ENCODE measurements at places on chromosomes 5 and 9.

DNA sequence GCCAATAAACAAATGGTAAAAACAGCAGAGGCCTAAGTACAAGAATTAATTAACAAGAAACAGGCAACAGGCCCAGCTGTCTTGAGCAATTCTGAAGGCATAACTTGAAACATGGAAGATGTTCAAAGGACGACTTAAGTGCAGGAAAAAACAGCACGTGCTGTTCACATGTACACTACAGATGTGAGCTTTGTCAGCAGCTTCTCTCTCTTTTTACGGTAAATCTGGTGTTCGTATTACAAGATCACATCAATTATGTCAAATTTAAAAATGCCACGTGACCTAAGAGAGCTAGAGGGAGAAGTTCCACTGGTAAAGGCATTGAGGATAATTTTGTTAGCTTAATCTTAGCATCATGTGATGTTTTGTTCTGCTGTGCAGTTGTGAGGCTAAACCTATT is 281.1 kb downstream of the PSAT1 start:
- DNase-seq = no peak

DNA sequence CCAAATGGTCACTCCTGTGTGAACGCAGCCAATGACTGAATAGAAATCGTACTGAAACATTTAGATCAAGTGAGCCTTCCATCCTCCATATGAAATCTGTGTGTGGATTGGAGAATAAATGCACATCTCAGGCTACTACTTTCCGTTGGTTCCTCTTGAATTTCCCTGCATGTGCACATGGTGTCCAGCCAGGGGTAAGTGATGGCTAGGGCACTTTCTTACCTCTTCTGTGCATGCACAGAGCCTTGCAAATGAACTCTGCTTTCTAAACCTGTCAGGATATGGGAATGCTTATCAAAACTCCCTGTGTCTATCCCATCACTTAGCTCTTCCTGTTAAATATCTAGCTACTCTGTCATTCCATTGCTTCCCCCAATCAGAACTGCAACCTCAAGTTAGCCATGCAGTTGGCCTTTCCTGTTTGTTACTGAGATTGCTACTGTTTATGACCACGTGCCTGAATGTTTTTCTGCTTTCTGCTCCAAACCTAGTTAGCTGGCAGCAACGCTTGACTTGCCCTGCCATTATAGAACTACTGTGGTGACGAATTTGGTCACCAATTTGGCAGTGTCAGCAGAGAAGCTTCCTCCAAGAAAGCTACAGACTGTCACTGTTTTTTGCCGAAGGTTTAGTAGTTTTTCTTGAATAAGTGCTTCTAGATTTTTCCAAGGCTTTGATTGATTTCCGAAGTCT is 661.6 kb downstream of the LRRC70 start:
- DNase-seq = no peak

GRCh38 chr5:68255305-68256120 is 40.0 kb downstream of the PIK3R1 start:
- DNase-seq = no peak

- DNase-seq = no peak
These were observed 292.3 kb upstream of the CD180 start for GRCh38 chr5:67488885-67489284.

DNA sequence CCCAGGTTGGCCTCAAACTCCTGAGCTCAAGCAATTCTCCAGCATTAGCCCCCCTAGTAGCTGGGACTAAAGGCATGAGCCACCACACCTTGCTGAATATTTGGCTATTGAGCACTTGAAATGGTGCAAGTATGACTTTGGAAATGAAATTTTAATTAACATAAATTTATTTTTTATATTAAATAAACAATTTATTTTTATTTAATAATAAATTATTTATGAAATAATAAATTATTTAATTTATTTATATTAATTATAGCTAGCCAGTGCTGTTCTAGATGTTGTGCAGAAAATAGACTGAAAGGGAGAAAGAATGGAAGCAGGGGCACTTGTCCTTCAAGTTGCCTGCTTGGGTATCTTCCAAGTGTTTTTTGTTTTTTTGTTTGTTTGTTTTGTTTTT is 40.0 kb upstream of the CTNNA1 start:
- DNase-seq = no peak

GRCh38 chr5:176619203-176619568 is 9.2 kb upstream of the GPRIN1 start:
- peak; percentile 82 for DNase-seq

GRCh38 chr5:125578551-125578950 is 832.1 kb upstream of the ZNF608 start:
- DNase-seq = no peak

- DNase-seq = no peak
These were observed 124.8 kb upstream of the SLC1A3 start for GRCh38 chr5:36481454-36482120.

DNA sequence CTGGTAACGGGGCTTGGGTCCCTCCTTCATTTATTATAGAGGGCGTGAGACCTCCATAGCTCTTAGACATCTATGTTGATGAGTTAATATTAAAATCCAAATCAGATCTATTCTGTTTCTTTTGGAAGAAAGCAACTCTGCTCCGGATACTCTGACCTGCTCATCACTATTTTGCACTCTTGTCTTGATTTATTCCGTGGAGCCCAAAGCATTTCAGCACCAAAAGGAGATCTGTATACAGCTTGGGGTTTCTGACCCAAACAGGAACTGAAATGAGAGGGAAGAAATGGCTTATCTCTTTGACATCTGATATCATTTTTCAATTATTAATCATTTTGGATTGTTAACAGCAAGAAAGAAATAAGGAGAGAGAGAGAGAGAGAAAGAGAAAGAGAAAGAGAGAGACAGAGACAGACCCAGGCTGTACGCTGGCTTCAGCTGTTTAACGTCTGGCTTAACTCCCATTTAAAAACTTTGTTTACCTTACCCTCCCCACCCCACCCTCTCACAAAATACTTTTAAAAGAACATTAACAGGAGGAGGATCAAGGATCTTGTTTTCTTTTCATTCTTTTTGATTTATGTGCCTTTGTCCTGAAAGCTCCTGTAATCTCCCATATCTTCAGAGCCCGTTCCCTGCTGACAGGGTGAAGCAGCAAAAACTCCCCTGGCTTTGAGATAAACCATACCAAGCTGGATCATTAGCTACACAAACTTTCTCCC is 231.4 kb upstream of the TUT7 start:
- DNase-seq = no peak

- DNase-seq = peak; percentile 13
These were observed 89.0 kb downstream of the HRH2 start for GRCh38 chr5:175746851-175747250.

DNA sequence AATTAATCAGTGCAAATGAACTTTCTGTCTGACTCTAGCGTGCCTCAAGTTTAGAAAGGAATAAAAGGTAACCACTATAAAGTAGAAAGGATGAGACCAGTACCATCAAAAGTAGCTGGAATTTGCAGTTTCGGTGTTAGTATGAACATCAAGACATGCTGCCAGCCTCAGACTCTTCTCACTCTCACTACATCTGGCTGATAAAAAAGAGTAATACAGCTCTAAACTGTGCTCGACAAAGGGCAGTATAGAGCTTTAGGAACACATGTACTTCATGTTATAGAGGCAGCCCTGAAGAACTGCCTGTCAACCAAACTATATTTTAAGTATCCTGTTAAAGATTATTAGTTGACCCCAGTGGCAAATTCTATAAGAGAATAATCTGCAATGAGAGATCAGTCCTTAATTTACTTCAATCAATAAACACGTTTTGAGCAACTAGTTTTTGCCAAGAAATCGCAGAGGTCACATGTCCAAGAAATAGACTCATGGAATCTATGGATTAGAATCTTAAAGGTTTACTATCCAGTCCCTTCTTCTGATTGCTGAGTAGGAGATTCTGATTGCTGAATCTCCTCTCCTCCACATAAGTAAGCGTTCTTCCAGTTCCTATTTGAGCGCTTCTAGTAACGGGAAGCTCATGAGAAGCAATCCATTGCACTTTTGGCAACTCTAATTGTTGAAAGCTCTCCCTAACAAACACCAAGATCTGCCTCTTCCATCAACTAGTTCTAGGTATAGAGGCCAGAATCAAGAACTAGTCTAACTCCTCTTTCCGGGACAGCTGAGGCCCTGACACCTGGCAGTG is 941 bp downstream of the XPA start:
- DNase-seq = peak; percentile 47

DNA sequence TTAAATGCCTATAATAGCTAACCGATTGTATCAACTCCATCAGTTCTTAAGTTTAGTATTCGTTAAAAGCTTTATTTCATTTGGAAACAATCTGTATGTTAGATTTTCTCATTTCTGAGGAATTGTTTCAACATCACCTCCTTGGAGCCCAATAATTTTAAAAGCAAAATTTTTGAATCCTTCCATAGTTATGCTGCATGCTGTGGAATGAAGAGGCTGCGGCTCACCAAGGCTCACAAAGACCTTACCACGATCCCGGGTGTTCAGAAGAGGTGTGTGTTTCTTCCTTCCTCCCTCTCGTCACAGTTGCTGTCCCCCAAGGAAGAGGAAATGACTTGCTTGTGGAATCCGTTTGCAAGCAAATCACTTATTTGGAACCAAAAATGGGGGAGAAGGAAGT is 143.8 kb downstream of the FGF1 start:
- no peak for DNase-seq

- no peak for DNase-seq
These were observed 35.4 kb upstream of the SLC2A8 start for GRCh38 chr9:127361561-127361960.

DNA sequence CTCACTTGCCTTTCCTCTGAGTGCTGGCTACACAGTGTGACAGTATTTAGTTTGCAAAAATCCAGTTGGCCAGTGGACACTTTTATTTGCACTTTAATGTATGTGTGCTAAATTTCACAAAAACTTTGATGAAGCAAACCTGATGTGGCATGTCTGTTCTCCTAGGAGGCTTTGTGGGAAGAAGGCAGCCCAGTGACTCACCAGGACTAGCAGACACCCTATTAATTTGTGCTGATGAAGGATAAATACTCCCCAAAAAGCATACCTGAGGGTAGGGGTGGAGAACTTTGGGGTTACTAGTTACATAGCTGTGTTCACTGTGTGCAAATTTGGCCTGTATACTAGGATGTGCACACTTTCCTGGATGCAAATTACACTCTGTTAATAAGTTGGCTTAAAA is 39.3 kb upstream of the IPPK start:
- no peak for DNase-seq

All from EL (cell line).